ENCODE measurements at places on chromosomes 11 and 22.

GRCh38 chr22:37904572-37905533 is 1.2 kb upstream of the MICALL1 start:
- DNase-seq, result no peak

DNA sequence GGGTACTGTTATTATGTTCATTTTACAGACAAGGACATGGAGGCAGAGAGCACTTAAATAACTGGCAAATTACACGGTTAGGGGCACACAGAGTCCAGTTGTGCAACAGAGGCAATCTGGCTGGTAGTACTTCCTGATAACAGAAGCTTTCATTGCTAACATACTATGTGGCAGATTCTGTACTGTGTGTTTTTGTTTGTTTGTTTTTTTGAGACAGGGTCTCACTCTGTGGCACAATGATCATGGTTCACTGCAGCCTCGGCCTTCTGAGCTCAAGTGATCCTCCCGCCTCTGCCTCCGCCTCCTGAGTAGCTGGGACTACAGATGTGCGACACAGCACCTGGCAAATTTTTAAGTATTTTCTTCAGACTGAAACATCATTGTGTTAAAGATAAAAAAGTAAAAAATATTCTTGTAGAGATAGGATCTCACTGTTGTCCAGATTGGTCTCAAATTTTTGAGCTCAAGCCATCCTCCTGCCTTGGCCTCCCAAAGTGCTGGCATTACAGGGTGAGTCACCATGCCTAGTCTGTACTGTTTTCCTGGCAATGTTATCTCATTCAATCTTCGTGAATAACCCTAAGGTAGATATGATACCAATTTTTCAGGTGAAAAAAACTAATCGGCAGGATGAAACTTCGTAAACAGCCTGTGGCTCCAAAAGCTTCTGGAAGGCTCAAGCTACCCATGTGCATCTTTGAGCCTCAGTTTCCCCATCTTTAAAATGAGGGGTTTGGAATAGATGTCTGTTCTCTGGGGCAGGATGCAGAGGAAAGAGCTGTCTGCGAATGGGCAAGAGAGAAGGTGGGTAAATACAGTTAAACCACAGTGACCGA is 921 bp upstream of the NUCB2 start:
- DNase-seq, result no peak

GRCh38 chr22:37079668-37080171 is 28.2 kb downstream of the KCTD17 start:
- DNase-seq, result no peak

DNA sequence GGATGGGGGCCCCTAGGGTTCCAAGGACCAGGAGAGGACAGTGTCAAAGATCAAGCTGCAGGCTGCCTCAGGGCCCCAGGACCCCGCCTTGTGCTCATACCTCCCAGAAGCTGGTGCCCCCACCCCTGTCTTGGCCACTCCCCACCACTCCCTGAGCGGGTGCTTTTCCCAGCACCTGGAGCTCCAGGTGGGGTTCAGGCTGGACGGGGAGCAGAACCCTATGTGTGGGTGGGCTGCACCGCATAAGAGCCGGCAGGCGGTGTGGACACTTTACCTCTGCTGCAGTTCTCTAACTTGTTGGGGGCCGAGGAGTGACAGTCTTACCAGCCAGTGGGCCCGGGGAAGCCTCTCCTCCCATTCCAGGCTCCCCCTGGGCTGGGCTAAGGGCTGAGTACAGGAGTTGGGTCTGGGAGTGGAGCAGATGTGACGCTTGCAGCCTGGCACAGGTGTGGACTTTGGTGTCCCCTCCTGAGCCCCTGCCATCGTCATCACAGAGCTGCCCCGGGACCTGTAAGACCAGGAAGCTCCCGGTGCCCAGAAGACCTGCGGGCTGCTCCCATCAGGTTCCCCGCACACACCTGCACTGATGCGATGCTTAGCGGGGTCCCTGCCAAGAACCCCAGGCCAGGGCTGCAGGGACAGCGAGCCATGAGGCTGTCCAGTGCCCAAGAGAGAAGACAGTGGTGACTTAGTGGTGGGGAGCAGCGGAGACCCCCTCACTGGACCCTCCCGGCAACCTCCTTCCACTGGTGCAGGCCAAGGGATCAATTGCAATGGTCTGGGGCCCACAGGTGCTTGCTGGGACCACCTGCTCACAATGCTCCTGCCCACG is 674.5 kb downstream of the BRD1 start:
- DNase-seq, result no peak

DNA sequence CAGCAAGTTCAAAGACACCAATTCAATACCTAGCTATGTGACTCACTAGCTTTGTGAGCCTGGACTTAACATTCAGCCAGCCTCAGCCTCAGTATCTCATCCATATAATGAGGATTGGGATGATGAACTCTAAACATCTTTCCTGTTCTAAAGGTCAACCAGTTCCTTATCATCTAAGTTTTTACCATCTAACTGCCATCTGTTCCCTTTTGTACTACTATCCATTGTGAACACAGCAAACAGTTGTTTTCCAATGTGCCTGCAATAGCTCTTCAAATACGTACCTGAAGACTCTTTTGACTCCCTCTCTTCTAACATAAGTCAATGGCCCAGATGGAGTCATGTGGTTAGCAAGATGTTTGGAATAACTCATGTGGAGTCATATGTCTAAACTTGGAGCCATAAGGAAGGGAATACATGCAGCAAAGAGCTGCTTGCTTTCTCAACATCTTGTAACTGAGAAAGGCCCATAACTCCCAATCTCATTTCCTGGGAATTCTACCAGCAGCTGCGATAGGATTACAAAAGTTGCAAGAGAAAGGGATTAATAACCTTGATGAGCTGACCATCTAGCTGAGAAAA is 19.4 kb downstream of the SYTL2 start:
- no peak for DNase-seq

- no peak for DNase-seq
Observed at GRCh38 chr11:86784241-86784681, 16.1 kb upstream of the PRSS23 start.

DNA sequence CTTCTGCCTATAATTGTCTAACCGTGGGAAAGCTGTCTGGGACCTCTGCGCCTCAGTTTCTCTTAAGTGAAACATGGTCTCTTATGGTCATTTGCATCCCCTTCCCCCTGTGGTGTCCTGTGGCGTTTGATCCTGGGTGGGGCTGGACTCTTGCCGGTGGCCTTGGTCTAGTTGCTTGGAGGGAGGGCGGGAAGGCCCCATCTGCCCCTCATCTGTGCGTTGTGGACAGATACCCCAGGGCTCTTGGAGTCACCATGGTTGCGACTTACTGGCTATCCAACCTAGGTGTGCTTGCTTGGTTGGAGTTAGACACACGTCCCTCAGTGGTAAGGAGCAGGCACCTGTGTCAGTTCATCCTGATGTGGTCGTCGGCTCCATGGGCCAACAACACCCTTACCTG is 15.2 kb downstream of the SHANK3 start:
- no peak for DNase-seq

DNA sequence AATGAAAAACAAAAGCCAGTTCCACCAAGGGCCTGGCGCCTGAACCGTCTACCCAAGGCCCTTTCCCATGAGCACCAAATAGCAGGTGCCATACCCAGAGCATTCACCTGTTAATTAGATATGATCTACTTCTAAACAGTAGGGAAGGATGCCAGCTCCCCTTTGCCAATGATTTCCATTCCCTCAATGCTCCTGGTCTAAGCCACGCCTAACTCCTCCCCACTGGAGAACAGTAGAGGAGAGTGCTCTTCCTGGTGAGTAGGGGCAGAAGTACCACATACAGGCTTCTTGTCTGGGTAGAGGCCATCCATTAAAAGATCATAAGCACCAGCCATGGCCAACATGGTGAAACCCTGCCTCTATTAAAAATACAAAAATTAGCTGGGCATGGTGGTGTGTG is 40.7 kb downstream of the PACSIN2 start:
- no peak for DNase-seq

GRCh38 chr11:118226781-118227180 is 2.0 kb upstream of the JAML start:
- no peak for DNase-seq

GRCh38 chr11:27287205-27287604 is 75.8 kb downstream of the CCDC34 start:
- DNase-seq, result no peak

GRCh38 chr22:48889887-48890692 is 937.6 kb downstream of the BRD1 start:
- DNase-seq, result no peak

- DNase-seq, result no peak
Observed at GRCh38 chr11:106061954-106062949, 14.9 kb downstream of the KBTBD3 start.

- peak; percentile 32 for DNase-seq
Observed at GRCh38 chr11:12321217-12321937, 56.0 kb upstream of the PARVA start.

DNA sequence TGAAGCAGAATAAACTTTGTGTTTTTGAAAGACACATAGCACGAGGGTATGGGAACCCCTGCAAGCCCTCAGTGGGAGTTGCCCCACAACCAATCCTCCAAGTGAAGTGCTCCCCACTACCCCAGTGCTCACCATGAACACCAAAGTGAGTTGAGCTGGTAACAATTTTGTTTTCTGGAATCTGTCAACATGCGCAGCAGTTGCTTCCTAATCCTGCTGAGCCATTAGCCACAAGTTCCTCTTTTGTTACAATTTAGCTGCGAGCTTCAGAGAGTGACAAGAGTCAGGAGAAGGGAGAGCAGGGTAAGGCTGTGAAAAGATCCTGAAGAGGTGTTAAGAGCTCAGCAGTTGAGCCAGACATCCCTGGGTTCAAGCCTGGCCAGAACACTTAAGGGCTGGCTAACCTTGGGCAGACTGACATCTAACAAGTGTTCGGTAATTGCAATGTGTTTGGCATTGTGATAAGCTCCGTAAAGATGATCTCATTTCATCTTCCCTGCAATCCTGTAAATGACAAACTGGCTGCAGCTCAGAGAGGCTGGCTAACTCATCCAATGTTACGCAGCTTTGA is 24.1 kb upstream of the ASPHD2 start:
- DNase-seq, result no peak

DNA sequence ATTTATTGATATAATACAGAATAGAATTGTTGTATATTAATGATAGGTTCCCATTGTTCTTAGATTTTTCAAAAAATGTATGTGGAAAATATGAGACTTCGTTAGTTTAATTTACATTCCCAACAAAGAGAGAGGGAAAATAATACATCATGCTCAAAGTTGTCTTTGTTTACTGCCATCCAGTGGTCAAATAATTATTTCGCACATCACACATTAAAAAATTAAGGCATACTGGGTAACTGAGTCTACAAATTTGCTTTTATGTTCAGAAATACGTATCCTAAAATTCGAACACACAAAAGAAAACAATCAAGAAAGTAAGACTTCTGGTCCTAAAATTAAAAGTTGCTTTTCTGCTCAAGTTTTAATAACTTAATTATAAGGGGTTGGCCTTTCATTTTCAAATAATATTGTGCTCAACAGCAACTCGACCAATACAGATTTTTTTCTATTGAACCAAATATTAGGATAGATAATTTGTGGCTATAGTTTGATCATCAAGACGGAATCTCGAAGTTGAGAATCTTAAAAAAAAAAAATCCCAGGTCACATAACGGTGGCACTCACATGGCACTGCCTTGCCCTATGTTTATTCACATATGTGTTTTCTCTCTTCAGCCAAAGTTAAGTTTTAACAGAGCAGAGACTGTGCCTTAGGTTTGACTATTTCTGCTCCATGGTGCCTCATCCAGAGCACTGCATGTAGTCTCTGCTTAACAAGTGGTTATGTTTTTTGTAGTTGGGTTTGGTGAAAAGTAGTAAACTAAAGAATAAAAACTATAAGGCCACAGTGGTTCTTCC is 12.3 kb downstream of the PDGFD start:
- DNase-seq, result no peak

DNA sequence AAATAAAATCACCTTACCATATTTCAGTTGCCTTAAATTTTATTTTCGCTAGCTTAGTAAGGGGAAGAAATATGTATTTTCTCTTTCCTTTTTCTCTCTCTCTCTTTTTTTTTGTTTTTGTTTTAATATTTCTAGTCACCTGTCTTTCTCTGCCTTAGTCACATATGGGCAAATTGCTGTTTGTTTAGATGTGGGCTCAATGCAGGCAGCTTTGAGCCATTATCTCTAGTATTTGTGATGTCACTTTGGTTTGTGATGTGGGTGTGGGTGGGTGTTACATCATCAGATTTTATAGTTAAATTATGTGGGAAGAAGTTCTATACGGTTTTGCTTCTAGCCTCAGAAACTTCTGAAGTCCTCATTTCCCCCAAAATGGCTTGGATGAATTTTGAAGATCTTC is at the start of gene C22orf31:
Gene C22orf31 (minus strand): TSS at position 59 of the 400 bp plus-strand sequence. CDS start 39 bp downstream, at position 20.
- DNase-seq, result no peak

- no peak for DNase-seq
Observed at GRCh38 chr22:25494774-25495173, 69.7 kb upstream of the GRK3 start.

DNA sequence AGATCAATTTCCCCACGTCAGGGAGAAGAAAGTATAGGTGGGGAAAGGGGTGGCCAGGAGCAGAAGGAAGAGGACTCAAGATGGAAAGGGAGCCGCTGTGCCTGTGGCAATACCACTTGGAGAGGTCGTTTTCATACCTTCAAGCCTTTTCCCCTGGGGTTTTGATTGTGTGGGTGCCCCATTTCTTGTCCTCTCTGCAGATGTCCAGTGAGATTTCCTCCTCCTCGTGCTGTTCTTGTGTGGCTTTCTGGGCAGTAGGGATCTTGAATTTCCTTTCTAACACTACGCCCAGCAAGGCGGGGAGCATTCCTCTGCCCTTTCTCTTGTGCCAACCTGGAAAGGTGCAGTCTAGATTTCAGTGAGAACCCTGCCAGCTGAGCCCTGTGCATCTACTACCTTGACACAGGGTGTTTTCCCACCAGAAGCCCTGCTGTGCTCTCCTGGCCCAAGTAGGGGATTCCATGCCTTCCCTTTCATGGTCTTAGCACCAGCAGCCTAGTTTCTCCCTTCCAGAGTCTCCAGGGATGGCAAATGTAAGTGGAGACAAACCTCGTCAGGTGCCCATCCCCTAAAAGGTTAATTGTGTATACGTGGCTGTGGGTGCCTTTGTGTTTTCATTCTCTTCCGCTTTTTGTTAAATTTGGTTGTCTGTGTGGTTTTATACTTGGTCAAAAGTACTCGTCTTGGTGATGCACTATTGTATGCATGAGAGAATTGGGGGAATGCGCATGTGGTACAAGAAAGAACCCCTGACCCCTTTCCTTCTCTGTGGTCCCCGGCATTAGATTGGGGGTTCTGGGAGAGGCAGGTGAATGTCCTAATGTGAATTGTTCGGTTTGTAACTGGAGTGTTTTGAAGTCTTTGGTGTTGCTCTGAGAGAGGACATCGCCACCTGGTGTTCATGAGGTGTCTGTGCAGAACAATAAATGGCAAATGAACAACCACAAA is 71.4 kb upstream of the MPEG1 start:
- peak; percentile 36 for DNase-seq

GRCh38 chr22:43370036-43370435 is 26.9 kb upstream of the SCUBE1 start:
- DNase-seq, result no peak

DNA sequence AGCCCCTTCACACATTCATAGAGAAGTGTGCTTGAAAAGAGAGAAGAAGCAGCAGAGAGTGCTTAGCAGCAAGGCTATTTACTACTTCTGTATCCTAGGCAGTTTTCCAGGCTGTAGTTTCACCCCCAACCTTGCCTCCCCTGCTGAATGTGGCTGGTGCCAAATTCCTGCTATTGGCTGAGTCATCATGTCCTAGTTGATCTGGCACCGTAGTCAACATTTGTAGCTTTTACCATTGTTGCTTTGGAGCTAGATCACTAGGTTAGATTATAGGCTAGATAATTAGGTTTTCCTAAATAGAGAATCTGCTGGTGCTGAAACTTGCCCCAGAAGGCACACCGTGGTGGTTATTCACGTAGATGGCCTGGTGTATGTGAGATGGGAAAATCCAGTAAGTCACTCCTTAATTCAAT is 32.7 kb downstream of the ARHGAP42 start:
- peak; percentile 64 for DNase-seq

GRCh38 chr11:37451903-37452302 is 853.9 kb upstream of the RAG2 start:
- DNase-seq, result no peak

- DNase-seq, result no peak
Observed at GRCh38 chr11:112852143-112852866, 108.9 kb upstream of the NCAM1 start.
